ENCODE measurements at places on chromosomes 12 and 14.

DNA sequence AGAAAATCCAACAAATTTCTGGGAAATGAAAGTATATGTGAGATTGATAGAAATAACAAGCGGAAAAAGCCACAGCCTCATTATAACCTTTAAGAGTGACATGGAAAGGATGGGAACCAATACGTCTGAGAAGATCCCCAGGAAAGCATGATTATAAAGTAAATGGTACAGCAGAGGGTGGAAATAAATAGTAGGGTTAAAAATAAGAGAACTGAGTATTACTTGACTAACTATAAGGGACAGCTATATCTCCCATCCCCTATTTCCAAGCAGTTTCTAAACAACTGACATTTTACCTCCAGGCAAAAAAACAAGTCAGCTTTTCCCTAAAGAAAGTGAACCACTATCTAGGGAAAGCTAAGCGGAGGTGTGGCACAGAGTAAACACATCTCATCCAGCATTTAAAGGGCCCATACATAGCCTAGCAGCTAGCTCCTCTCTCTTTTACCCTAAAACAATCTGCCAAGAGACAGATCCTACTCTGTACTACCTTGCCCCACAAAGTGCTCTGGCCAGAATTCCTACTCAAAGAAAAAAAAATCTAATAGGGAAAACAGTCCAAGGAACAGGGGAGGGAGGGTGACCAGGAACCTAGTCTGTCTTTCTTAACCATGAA lies 11.2 kb downstream of the OSBPL8 start:
- DNase-seq, result no peak

- DNase-seq, result peak; percentile 15
Observed at GRCh38 chr14:21987937-21988336, 314.3 kb upstream of the OR4E1 start.

DNA sequence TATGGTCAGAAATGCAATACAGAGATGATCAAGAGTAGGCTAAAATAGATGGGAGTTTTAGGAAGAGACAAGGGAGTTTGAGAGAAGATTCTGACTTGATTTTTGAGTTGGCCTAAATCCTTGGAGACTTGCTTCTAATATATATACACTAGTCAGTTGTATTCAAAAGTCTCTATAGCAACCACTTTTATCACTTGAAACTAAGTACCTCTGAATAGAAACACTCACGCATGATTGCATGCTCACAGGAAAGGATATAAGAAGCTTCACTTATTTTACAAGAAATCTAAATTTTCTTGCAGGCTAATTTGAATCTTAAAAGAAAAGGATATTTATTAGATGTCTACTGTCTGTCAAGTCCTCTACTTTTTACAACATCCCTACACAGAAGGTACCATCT lies 316.8 kb downstream of the SNAPC1 start:
- no peak for DNase-seq

DNA sequence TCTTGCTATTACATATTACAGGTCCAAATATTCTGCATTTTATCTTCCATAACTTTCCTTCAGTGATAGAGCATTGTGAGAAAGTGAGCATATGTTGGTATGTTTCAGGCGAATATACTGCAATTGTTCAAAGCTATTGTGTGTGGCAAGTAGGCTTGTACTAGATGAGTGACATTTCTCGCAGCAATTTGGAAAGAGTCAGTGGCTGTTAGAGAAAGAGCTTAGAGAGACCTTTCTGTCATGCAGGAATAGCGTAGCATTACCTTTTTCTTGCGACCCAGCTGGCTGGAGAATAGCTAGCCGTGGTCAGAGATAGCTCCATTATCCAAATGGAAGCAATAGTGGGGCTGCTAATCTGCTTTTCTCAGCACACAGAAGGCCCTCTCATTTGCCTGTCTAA lies 678.5 kb upstream of the FOXG1 start:
- DNase-seq, result no peak

- no peak for DNase-seq
Observed at GRCh38 chr14:67396381-67396970, 15.5 kb downstream of the PLEK2 start.

GRCh38 chr14:41482861-41483260 lies 123.8 kb upstream of the LRFN5 start:
- no peak for DNase-seq

GRCh38 chr12:59834659-59835474 lies 239.0 kb downstream of the SLC16A7 start:
- DNase-seq, result peak; percentile 2

- DNase-seq, result no peak
Observed at GRCh38 chr12:79841248-79841877, 93.5 kb downstream of the PPP1R12A start.

GRCh38 chr12:80713419-80713818 lies 3.3 kb upstream of the MYF5 start:
- no peak for DNase-seq

DNA sequence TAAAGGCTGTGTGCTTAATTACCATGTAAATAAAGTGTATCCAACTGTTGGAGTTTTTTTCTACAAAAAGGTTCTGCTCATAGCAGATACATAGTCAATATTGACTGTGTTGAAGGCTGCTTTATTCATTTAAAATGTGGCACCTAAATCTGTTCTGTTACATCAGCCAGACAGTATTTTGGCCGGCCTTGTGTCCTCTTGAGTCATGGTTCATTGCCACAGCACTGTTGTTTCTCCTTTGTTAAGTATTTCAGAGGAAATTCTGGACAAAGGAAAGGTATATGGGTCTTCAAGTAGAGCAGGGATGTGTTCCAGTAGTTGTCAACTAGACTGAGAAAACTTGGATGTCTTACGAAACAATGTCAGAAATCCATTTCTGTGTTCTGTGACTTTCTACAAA lies 95.5 kb downstream of the SLC38A6 start:
- DNase-seq, result no peak

GRCh38 chr12:109153821-109154441 lies 37.5 kb downstream of the ACACB start:
- peak; percentile 9 for DNase-seq

DNA sequence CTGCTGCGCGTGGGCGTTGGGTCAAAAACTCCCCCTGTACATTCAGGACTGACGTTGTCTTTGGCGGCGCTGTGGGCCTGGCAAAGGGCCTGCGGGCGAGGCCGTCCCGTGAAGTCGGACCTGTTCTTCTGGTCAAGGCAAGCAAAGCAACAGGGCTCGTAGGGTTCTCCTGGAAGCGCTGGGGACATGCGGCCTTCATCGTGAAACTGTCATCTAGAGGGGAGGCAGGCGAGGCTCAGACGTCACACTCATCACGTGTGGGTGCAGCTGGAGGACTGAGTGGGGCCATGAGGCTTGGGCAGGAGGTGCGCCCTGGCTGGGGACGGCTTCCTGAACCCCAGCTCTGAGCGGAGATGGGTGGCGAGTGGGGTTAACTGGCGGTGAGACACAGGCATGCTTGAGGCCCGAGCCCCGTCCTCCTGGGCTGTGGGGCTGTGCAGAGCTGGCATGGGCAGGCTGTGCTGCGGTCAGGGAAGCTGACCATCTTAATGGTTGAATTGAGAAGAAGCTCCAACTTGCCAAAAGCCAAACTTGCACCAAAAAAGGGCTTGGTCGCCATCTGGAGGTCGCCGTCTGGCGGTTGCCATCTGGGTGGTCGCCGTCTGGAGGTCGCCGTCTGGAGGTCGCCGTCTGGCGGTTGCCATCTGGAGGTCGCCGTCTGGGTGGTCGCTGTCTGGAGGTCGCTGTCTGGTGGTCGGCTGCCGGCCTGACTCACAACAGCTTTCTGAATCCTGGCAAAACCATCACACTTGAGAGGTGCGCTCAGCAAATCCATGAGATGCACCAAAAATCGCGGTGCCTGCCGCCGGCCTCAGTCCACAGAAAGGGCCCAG lies 66.2 kb downstream of the NOC4L start:
- no peak for DNase-seq

DNA sequence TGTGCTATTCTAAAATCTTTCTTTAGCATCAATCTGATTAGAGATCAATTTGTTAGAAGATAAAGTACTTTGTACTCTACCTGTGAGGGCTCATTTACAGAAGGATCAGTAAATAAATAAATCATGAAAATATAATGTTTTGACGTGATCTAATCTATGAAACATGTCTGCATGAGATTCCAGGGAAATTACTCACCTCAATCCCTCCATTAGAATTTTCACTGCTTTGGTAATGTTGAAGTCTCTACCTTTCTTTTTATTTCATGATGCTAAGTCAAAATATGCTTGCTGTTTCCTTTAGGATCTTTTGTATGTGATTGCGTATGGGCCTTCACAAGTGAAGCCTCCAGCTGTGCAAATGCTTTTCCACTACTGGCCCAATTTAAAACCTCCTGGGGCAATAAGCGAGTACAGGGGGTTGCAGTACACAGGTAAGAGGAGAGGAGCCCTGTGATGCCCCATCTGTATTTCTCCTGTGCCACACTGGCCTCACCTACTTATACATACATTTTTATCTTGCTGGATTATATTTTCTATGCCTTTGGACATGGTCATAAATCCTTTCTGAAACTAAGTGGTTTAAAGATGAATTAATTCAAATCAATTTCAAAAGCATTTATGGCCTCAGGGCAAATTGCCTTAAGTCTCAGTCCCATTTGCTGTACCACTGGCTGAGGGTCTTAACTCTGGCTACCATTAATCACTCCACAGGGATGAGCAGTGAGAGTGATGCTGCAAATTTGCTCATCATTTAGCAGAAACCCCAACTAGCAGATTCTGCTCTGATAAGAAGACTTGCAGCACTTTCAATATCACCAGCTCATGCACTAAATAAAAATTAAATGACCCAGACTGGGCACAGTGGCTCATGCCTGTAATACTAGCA lies 66.4 kb downstream of the UNC79 start:
- no peak for DNase-seq

GRCh38 chr14:22887260-22887989 lies 4.4 kb downstream of the REM2 start:
- DNase-seq, result peak; percentile 54

GRCh38 chr12:32854097-32854496 lies 42.5 kb downstream of the PKP2 start:
- DNase-seq, result no peak
